ENCODE measurements at places on chromosomes 3 and 15.

GRCh38 chr15:74417225-74417624 is 16.5 kb downstream of the SEMA7A start:
- no peak for DNase-seq

DNA sequence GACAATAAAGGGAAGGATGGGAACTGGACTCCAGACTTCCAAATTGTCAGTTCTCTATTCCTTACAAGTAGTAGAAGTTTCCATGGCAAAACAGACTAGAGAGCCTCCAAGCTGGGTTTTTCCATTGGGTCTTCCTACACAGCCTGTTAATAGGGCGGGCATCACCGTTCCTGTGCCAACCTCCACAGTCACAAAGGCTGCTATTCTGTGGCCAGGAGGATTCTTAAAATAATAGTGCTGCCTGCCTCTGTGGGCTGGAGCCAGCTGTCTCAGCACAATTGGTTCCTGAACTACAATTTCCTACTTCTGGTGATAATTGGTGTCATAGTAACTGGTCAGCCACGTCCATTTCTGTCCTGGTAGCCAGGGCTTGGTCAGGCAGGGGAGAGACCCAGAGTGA is 38.6 kb downstream of the LYZL4 start:
- DNase-seq: no peak

DNA sequence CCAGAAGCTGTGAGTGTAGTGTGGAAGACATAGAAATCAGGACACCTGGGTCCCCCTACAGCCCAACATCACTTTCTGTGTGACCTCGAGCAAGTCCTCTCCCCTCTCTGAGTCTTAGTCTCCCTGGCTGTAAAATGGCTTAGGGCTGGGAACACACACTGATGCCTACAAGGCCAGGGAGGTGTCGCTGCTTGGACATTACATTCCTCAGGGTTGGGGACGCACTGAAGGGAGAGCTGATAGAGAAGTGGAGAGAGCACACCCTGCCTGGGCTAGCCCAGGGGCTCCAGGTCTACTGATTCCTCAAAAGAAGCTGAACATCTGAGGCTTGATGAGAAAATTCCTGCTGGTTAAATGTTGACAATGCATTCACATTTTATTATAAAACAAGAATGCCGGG is 6.3 kb upstream of the ALAS1 start:
- DNase-seq: no peak

- DNase-seq: no peak
Observed at GRCh38 chr15:40096094-40096891, 12.4 kb downstream of the BMF start.

- DNase-seq: no peak
Observed at GRCh38 chr3:183653209-183654064, 18.0 kb downstream of the KLHL24 start.

DNA sequence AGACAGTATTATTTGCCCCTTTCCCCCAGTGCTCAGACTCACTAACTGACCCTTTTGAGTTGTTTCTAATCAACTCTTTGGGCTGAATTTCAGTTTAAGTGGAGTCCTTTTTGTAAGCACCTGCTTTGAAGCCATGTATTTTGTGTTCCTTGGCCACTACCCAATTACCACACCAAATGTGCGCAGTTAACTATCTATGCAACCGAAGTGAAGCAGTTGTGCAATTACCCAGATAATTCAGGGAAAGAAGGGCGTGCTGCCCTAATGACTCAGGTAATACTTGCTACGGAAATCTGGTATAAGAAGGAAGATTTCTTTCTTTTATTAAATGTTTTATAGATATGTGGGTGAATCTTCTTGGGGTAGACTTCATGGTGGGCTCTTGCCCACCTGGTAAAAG is 371.9 kb upstream of the TBL1XR1 start:
- no peak for DNase-seq

- no peak for DNase-seq
Observed at GRCh38 chr15:95884276-95884675, 446.2 kb upstream of the NR2F2 start.

GRCh38 chr3:160129459-160130061 is 95.7 kb upstream of the C3orf80 start:
- DNase-seq: no peak

- DNase-seq: no peak
Observed at GRCh38 chr15:37020852-37021251, 79.5 kb downstream of the MEIS2 start.

DNA sequence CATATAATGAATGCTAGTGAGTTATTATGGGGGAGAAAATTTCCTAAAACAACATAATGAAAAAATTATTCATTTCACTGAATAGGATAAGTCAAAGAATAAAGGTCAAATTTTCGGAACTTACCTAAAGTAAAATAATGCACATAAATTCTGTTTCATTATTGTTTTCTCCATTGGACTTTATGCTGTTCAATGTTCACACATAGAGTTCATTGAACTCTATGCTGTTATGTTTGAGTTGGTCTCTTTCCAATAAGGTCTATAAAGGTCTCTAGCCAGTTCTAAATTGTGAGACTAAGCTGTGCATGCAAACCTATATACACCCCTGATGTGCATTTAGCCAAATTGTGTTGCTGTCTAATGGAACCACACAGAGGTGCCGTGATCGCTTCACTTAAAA is 28.5 kb upstream of the STT3B start:
- no peak for DNase-seq

- DNase-seq: no peak
Observed at GRCh38 chr15:36622197-36622795, 42.9 kb downstream of the CDIN1 start.

GRCh38 chr3:124277144-124277890 is 285.4 kb upstream of the ROPN1 start:
- no peak for DNase-seq

DNA sequence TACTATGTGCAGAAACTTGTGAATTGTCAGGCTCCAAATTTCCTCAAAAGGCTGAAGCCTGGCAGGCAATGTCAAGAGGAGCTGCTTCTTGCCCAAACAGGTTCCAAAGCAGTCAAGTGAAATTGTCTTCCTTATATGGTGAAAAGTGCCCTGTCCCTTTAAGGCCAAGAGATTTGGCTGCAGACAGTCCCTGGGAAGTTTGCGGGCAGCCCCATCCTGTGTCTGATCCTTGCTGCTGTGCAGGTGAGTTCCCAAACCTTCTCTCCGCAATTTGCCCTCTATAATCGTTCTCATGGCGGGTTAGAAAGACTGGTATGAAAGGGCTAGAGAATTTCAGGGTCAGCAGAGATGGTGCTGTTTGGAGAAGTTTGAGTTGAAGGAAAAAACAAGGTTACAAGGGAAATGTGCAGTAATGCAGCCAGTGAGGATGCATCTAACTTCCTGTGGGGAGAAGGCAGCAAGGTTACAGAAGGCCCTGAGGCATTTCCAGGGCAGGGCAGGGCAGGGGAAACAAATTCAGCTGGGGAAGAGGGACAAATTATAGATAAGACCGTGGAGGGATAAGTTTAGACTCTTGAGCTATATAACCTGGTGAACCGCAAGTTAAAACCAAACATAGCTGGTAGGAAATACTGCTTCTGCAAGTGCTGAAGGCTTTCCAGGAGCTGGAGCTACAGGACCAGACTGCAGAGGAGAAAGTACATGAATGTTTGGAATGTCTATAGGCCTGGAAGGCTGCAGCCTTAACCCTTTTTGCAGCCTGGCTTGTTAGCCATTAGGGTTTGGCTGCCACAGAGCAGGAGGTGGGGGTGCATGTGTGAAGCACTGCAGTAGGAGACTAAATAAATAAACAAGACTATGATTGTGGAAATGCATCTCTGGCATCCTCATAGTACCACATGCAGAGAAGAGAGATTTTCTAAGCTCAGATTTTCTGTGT is 256.2 kb upstream of the IL12A start:
- no peak for DNase-seq

GRCh38 chr3:64344721-64345207 is 119.5 kb upstream of the PRICKLE2 start:
- no peak for DNase-seq

- DNase-seq: no peak
Observed at GRCh38 chr3:136277115-136277514, 27.0 kb downstream of the PCCB start.

DNA sequence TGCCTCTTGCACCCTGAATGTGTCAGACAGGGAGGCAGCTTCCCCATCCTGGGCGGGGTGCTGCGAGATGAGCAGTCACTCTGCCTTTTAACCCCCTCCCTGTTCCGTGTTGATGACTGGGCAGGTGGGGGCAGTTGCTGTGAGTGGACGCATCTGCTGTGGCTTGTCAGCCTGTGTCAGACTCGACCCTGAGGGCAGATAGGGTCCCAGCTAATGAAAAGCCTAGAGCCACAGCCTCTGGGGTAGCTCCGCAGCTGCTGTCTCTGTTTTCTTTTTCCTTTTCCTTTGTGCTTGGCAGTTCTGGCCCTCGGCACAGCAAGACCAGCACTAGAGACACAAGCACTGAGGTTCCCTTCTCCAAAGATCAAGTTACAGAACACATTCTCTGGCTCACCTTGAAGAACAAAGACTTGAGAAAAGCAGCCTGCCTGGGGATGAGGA is 43.0 kb upstream of the GLCE start:
- no peak for DNase-seq

GRCh38 chr15:72220687-72221086 is 10.3 kb downstream of the PKM start:
- no peak for DNase-seq

DNA sequence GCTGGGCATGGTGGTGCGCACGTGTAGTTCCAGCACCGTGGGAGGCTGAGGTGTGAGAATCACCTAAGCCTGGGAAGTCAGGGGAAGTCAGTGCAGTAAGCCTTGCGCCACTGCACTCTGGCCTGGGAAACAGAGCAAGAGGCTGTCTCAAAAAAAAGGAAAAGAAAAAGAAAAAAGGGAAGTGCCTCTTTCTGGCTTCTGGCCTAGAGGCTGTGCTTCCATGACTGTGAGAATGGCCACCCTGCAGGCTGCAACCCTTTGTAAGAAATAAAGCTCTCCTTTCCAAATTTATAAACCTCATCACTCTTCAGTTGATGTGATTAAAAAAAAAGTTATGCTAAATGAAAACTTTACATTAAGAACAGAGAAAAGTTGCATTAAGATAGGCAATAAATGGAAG is 774.3 kb downstream of the TUSC7 start:
- no peak for DNase-seq

DNA sequence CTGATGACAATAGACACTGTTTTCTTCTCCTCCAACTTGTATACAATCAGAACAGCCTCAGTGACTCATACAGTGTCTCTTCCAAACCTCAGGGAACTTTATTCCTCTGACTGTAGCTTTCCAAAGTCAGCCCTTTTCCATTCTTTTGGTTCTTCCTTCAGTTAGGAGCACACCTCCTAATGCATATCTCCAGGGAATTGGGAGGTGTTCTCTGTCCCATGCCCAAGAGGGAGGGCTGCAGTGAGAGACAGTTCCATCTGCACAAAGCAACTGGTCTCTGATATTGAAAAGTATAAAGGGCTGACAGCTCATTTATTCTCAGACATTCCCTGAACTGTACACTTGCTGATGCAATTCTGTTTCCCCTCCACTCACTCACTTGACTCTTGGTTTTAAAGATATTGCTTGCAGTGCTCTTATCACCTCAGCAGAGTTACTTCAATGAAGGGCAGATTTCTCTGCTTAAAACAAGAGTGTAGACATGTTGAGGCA is 337.8 kb upstream of the TBC1D5 start:
- DNase-seq: no peak

DNA sequence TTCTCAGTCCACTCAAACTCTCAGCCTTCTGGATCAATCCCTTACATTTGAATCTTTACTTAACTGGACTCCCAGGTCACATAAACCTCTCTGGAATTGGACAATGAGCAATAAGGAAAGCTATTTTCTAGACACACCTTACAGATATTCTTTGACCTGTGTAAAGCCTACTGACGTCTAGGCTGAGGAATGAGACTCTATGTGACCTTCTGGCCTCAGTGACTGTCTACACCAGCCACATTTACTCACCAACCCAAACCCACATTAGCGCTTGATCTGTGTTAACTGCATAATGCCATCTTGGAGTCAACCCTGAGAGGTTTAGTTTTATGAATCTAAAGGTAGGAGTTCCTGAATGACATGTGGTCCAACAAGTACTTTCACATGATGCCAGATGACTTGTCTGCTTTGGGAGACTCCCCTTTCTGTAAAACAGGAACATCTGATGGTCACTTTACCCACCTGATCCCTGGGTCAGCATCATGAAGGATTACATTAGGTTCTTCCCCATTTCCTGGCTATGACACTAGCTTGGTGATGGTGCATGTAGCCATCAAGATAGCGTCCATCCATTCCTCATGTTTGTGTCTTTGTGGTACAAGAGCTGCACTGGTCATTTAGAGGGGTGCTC is 11.4 kb upstream of the COMMD2 start:
- DNase-seq: no peak

GRCh38 chr3:130085881-130086280 is 4.2 kb downstream of the ALG1L2 start:
- no peak for DNase-seq

- no peak for DNase-seq
Observed at GRCh38 chr15:29124581-29125381, 144.8 kb downstream of the NSMCE3 start.

DNA sequence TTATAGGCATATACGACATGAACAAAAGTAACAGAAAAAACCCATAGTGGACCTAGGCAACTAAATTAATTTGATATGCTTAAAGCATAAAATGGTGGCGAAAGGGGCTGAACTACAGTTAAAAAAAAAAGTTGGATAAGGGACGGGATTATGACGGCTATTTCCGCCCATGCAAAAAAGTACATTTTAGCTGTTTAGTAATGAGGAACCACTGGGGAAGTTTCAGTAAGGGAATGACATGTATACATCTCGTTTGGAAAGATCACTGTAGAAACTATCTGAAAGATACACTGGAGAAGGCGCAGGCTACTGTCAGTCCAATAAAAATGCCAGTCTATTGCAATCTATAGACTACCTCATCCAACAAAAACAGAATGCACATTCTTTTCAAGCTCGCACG is 65.6 kb downstream of the ZNF148 start:
- DNase-seq: no peak

DNA sequence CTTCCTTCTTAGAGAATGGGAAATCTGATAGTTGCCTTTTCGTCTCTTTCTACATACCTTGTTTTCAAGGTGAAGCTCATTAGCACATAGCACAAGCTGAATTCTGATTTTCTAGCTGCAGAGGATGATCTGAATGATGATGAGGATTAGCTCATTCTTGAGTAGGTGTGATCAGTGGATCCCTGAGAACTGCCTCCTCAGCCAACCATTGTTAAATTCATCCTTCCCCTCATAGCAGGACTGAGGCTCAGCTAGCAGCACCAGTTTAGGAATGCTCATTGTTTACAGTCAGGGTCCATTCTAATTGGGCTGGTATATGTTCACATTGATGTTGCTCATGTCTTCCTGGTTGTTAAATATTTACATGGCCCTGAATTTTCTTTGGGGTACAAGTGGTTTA is 299.9 kb upstream of the MME start:
- DNase-seq: no peak

DNA sequence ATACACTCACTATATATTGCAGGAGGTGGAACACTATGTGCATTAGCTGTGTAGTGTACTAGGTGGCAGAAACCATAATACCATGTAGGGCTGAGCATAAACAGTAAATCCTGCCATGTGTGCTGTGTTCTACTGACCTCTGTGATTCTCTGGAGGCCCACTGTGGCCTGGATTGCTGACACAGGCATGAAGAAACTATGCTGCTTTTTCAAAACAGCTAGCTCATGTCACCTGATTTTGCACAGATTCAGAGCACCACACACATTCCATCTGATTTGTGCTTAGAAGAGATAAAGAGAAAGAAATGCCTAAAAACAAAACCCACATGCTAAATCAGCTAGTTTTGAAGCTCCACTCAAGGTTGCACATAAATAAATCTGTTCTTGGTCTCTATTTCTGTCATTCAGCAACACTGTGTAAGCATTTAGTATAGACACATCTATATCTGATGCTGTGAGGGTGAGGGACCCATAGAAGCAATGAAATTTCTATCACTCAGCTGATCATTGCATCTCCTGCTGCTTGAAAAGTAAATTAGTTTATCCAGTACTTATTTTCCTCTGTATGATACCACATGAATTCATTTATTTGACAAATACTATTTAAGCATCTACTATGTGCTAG is 1007.7 kb upstream of the SEMA6D start:
- no peak for DNase-seq

Measured in CD4-positive, alpha-beta T cell treated with Interleukin-6 at 100 ng/mL for 8 hours (primary cell).